ENCODE measurements at places on chromosomes 12 and 14. TPM values are rescaled to one million over a fixed set of nuclear protein-coding genes. Genes with fewer than 3 reads are reported as not detected.

KRT85 gene
- not detected for total RNA-seq

CCDC196 gene
- total RNA-seq = not detected

DTX3 gene
- total RNA-seq = 16.2 TPM

SDR9C7 gene
- total RNA-seq = not detected

TOMM20L gene
- total RNA-seq = not detected

CCDC175 gene
- not detected for total RNA-seq

DNA sequence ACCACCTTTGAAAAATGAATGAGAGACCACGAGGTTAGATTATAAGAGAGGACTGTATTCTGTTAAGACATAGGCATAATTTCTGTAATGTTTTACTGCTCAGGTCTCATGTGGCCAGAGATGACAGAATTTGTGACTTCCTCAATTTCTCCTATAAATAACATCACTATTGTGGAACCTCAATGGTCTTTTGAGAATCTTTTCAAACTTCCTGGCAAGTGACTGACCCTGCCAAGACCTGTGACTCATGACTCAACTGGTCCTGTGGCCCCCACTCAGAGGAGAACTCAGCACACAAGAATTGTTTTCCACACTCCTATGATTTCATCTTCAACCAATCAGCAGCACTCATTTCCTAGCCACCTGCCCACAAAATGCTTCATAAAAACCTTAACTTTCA is 508.2 kb upstream of the ATP2B1 start:
- no peak overlapping the region for H3K4me3 ChIP-seq
- H3K4me1 ChIP-seq = no peaks in the 10 kb centered on the region
- H3K27ac ChIP-seq = no peak overlapping the region
- H3K27me3 ChIP-seq = no peaks in the 10 kb centered on the region
- H3K36me3 ChIP-seq = no peaks in the 10 kb centered on the region

DNA sequence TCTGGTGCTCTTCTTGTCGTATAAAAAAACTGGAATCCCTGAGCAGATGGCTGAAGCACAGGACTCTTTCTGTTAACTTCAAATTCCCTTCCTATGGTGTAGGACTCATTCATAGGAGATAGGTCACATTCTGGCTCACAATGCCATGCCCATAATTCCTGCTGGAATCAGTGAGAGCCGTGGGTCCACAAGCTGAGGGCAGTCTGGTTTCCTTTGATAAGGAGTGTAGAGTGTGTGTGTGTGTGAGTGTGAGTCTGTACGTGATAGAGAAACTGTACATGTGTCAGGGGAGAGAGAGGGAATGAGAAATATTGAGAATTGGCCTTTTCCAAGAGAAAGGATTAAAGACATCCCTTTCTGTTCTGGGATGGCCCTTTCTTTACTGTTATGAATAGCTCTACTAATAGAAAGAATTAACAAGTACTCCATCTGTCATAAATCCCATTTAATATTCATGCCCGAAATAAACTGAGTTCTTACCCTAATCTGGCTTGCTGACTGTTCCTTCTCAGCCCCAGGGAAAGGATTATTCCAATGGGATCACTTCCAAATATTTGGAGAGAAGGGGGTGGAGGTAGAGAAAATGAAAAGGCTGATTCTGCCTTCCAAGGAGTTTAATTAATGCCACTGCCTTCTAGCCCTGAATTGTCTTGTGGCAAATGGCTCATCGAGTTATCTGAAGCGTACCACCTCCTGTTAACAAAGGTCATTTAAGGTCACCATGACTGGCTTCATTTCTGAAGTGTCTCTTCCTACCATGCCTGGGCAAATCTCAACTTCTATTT is 79.0 kb downstream of the TMX1 start:
- H3K36me3 ChIP-seq = no peaks in the 10 kb centered on the region
- no peaks in the 10 kb centered on the region for H3K4me1 ChIP-seq
- DNase-seq = no peak

GRCh38 chr14:87888136-87888999 is 104.6 kb downstream of the GALC start:
- H3K27me3 ChIP-seq = no peaks in the 10 kb centered on the region
- no peak overlapping the region for H3K4me3 ChIP-seq
- H3K27ac ChIP-seq = no peak overlapping the region
- peak; percentile 0 for DNase-seq
- no peaks in the 10 kb centered on the region for H3K4me1 ChIP-seq

DNA sequence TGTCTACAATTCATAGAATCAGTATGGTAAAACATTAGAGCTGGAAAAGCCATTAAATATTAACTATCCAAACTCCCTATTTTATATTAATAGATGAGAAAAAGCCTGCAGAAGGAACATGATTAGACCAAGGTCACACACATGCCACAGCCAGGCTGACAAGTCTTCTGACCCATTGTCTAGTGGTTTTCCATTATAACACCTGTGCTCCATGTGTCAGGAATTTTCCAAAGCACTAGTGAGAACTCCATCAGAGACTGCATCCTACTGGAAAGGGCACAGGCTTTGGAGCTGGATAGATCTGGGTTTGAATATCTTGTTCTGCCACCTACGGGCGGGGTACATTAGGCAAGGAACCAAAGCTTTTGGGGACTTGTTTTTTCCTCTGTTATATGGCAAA is 325.5 kb downstream of the RAD51B start:
- no peaks in the 10 kb centered on the region for H3K27me3 ChIP-seq
- no peak overlapping the region for H3K27ac ChIP-seq
- no peak for DNase-seq
- H3K4me3 ChIP-seq = no peak overlapping the region
- H3K36me3 ChIP-seq = no peaks in the 10 kb centered on the region

- peaks cover 4% of the 10 kb centered on the region for H3K4me1 ChIP-seq
- no peak overlapping the region for H3K27ac ChIP-seq
- no peak overlapping the region for H3K4me3 ChIP-seq
- DNase-seq = no peak
Observed at GRCh38 chr14:102474934-102475333, 34.6 kb downstream of the ANKRD9 start.

DNA sequence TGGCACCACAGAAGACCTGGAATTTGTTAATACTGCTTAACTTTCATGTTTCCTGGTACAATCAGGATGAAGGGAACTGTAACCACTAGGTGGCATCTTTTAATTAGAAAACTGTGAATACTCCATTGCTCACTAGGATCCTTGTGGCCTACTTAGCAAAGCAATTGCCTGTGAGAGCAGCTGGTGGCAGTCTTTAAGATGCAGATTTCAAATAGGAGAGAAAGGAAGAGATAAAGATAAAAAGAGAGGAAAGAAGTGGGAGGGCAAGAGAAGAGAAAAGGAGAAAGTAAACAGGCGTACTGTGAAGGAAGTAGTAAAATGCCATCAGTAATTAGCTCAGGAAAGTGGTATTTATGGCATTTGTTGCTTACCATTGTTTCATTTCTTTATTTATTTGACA is 114.5 kb downstream of the RAD51B start:
- DNase-seq = no peak
- no peaks in the 10 kb centered on the region for H3K36me3 ChIP-seq
- 0 out of 2 replicates have a peak, but pooled peaks cover 7% of the 10 kb centered on the region for H3K4me1 ChIP-seq
- no peak overlapping the region for H3K4me3 ChIP-seq
- H3K27ac ChIP-seq = no peak overlapping the region

GRCh38 chr14:79325071-79325470 is 886.2 kb downstream of the DIO2 start:
- no peaks in the 10 kb centered on the region for H3K36me3 ChIP-seq
- no peak overlapping the region for H3K4me3 ChIP-seq
- H3K27me3 ChIP-seq = no peaks in the 10 kb centered on the region
- no peak for DNase-seq

DNA sequence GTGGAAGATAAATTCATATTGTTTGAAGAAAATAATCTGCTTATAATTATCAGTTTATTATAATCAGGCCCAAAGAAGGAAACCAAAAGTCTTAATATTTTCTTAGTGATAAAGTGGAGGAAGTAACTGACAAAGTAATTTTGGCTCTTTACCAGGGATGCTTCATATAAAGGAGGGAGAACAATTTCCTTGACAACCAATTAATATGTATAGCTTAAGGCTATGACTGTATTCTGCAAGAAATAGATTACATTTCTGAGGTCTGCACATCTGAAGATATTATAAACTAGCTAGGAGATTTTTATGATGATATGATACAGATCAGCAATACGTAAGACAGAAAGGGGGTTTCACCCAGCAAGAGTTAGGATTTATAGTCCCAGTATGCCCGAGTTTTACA is 90.8 kb downstream of the BICD1 start:
- no peaks in the 10 kb centered on the region for H3K4me1 ChIP-seq
- H3K27me3 ChIP-seq = no peaks in the 10 kb centered on the region
- H3K36me3 ChIP-seq = no peaks in the 10 kb centered on the region
- DNase-seq = no peak
- H3K27ac ChIP-seq = no peak overlapping the region

GRCh38 chr14:55382483-55382882 is 29.1 kb downstream of the ATG14 start:
- 0 out of 2 replicates have a peak, but pooled peaks cover 13% of the 10 kb centered on the region for H3K4me1 ChIP-seq
- H3K4me3 ChIP-seq = no peak overlapping the region
- H3K27me3 ChIP-seq = no peaks in the 10 kb centered on the region
- peaks cover 7% of the 10 kb centered on the region for H3K36me3 ChIP-seq

GRCh38 chr12:104566244-104566993 is 109.7 kb downstream of the CHST11 start:
- H3K4me1 ChIP-seq = no peaks in the 10 kb centered on the region
- H3K4me3 ChIP-seq = no peak overlapping the region
- DNase-seq = no peak
- no peak overlapping the region for H3K27ac ChIP-seq
- H3K36me3 ChIP-seq = peaks cover 5% of the 10 kb centered on the region

- DNase-seq = no peak
- no peak overlapping the region for H3K4me3 ChIP-seq
- H3K27me3 ChIP-seq = no peaks in the 10 kb centered on the region
- no peak overlapping the region for H3K27ac ChIP-seq
- no peaks in the 10 kb centered on the region for H3K36me3 ChIP-seq
Observed at GRCh38 chr14:87613881-87614280, 379.1 kb downstream of the GALC start.

DNA sequence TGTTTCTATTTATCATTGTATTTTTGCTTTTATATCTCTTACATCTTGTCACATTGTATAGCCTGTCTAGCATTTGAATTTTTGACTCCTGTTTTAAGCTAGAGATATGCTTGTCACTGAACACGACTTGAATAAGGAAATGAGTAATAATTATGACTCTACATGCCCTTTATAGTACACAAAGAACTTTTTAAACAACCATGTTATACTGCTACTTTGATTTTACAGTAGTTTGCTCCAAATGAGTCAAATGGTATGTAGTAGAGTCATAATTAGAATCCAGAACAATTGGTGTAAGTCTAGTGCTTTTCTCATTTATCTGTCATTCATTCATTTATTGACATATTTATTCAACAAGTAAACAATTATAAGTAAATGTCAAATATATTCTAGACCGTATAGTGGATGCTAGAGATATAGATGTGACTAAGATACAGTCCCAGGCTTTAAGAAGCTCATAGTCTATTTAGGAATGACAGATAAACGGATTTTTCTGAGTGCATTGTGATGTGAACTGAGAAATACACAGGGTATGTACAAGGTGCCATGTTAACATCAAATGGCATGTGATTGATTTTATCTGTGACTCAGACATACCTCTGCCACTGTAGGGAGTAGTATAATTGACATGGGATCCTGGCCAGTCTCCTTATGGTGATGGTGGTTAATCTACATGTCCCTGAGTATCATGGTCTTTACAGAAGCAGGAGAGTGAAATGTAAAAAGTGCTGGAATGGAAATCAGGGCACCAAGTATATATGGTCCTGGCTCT is 799.7 kb downstream of the DIO2 start:
- H3K27ac ChIP-seq = no peak overlapping the region
- H3K4me3 ChIP-seq = no peak overlapping the region
- H3K4me1 ChIP-seq = no peaks in the 10 kb centered on the region
- no peaks in the 10 kb centered on the region for H3K36me3 ChIP-seq
- no peaks in the 10 kb centered on the region for H3K27me3 ChIP-seq

DNA sequence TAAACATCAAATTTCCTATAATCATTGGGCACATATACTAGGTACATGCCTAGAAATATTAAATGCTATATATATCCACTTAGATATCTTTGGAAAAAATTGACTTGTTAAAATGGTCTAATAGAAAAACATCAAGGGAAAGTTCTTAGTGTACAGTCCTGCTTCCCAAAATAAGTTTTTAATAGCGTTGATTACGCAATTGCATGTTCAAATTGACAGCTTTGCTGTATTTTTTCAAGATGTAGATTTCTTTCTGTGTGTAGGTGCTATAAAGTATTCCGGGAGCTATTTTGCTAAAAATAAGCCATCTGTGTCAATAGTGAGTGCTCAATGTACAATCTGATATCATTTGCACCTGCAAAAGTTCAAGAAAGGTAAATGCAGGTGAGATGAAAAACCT is 463.9 kb upstream of the ATP2B1 start:
- no peaks in the 10 kb centered on the region for H3K27me3 ChIP-seq
- H3K36me3 ChIP-seq = no peaks in the 10 kb centered on the region
- DNase-seq = no peak
- H3K27ac ChIP-seq = no peak overlapping the region
- H3K4me3 ChIP-seq = no peak overlapping the region

- no peak for DNase-seq
- H3K27ac ChIP-seq = peak overlapping the region; percentile 85
- peaks cover 54% of the 10 kb centered on the region for H3K36me3 ChIP-seq
- H3K4me1 ChIP-seq = peaks cover 23% of the 10 kb centered on the region
Observed at GRCh38 chr14:92625213-92625612, 111.6 kb downstream of the RIN3 start.

DNA sequence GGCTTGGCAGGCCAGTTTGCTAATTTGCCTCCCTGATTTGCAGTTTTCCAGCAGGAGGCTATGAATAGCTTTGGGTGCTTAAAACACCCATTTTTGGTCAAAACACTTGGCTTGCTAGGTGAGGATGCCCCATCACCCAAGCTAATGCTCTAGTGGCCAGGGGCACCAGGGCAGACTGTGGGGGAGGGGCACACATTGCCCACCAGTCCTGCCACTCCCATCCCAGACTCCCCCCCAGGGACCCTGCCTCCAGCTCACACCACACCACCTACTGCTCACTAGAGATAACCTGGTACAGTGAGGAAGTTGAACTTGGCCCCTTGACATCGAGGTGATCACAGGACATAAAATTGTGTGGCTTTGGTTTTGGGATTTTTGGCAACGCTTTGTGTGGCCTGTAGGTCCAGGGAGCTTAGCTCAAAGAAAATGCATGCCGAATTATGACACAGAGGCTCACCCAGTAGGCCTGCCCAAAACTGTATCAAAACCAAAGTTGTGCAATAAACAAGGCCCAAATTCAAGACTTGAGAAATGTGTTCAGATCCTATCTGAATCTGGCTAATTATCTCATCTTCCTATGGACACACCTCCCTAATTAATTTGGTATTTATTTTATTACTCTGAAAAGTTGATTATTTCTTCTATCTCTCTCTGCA is 4.3 kb downstream of the NUAK1 start:
- H3K36me3 ChIP-seq = no peaks in the 10 kb centered on the region
- no peak for DNase-seq
- H3K27me3 ChIP-seq = no peaks in the 10 kb centered on the region
- H3K4me3 ChIP-seq = no peak overlapping the region

DNA sequence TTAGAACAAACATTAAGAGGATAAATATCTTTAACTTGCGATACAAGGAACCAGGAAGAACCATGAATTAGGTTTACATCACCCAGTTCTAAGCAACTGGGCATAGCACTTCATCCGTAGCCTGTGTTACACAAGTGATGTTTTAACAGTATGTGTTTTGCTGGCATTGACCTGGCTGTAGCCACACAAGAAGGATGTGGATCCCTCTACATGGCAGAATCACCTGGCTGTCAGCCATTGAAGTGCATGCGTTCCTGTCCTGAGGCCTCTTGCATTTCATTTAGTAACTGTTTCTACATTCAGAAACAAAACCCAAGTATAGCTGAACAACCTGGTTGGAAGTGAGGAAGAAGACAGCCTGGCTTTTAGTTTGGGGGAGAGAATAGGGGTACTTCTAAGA is 72.2 kb downstream of the TGFB3 start:
- no peak for DNase-seq
- no peaks in the 10 kb centered on the region for H3K27me3 ChIP-seq
- H3K4me3 ChIP-seq = no peak overlapping the region
- H3K36me3 ChIP-seq = no peaks in the 10 kb centered on the region

Data from PC-9 (cell line).